Caco-2 (cell line): ENCODE measurements at places on chromosomes 11 and 22.

DNA sequence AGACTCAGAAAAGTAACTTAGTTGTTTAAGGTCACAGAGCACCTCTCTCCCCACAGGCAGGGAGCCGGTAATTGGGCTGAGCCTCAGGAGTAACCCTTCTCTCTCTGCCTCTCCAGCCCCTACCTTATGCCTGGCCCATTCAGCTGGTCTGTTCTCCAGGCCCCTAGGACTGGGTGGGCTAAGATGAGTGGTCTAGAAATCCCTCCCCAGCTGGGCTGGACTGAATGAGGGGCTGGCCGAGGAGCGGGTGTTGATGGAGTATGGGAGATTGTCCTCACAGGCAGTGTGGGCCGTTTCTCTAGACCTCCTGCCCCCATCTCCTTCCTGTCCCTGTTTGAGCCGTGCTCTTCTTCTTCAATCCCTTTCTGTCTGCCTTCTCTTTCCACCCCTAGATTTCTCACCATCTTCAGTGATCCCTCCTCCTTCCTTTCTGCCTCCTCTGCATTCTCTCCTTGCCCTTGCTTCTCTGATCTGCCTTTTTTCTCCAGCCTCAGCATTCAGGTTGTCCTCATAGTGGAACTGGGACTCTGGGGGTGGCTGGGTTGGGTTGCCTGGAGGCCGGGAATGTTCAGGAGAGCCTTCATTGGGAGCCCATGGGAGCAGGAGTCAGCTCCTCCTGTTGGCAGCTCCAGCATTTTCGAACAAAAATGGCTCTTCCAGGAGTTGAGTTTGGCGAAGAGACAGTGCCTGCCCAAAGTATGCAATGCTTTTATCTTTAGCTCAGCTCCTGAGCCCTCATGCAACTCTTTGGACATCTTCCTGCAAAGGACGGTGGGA is 7.6 kb downstream of the ST3GAL4 start:
- no peak for DNase-seq

DNA sequence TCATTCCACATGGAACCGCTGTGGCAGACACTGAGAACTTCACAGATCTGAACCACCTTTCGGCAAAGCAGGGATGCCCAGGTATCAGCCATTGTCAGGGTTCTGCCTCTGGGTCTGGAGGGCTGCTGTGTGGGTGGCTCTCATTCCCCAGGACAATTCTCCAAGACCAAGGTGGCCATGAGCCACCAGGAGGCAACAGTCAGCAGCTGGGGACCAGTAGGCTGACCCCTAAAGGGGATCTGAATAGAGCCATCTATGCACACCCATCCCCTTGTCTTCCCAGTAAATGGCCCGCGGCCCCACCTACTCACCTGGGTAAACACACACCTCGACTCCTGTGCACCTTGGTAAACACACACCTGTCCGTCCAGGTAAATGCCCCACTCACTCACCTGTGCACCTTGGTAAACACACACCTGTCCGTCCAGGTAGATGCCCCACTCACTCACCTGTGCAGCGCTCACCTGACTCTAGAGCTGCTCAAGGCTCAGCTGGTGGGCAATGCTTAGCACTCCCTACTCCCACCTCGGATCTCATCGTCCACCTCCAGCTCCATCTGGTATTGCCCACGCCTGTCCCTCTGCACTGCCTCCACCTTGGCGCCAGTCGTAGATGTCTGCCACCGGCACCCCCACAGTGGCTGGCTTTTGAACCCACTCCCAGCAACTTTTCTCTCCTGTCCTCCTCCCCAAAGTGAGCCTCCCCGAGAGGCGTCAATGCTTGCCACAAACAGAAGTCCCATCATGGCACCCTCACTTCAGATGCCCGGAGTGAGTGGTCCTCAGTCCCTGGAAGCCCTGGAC is 10.2 kb downstream of the SLC25A1 start:
- DNase-seq, result peak; percentile 85

- DNase-seq, result peak; percentile 38
Observed at GRCh38 chr11:73968356-73968966, 14.2 kb downstream of the UCP2 start.

DNA sequence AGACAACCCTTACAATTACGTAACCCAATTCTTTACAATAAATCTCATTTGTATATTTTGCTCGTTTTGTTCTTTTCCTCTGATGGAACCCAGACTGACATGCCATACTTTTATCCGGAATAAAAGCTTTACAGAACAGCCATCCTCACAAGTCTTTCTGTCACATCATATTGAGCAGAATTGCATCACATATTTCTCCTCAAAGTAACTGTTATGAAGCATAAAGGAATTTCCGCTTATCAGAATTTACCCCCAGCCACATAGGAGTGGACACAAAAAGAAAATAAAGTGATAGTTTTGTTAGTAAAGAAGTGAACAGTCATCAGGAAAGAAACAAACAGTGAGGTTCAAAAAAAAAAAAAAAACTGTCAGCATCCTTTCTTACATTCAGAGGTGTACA is 539.5 kb upstream of the LUZP2 start:
- no peak for DNase-seq

GRCh38 chr11:64090806-64091516 is 55.2 kb downstream of the FLRT1 start:
- peak; percentile 46 for DNase-seq
